GM12878 (cell line): ENCODE measurements at places on chromosomes 1 and 21. TPM values are rescaled to one million over a fixed set of nuclear protein-coding genes. Genes with fewer than 3 reads are reported as not detected.

DOCK7 gene
- 29.5 and 35.5 TPM in 2 replicates for total RNA-seq

DNA sequence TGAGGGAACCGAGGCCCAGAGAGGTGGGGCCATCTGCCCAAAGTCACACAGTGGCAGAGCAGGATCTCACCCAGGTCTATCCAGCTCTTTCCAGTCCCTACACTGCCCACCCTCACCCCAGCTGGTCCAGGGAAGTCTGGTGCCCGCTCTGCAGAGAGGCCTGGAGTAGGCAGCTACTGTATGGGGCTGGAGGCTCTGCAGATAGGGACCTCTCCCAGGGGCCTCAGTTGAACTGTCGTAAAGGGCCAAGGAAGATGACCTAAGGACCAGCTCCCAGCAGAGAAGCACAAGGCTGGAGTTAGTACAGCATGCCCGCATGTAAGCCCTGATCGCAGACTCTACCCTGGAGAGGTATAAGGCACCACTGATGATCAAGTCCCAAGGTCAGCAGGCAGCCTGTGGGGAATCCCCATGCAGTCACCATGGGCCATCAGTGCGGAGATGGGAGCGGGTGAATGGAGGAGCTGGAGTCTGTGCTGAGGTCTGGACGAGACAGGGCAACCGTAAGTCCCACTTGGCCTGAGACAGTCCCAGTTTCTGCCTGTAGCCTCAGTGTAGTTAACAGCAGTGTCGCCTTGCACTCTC lies 320.2 kb downstream of the MATN1 start:
- DNase-seq: no peak

GUCA2B gene
- not detected in 2 replicates for total RNA-seq

PRRX1 gene
- total RNA-seq: 2.0 and 2.8 TPM in 2 replicates

- no peak for DNase-seq
Observed at GRCh38 chr1:186765446-186765845, 63.3 kb upstream of the PLA2G4A start.

KCNJ9 gene
- total RNA-seq: not detected in 2 replicates

DNA sequence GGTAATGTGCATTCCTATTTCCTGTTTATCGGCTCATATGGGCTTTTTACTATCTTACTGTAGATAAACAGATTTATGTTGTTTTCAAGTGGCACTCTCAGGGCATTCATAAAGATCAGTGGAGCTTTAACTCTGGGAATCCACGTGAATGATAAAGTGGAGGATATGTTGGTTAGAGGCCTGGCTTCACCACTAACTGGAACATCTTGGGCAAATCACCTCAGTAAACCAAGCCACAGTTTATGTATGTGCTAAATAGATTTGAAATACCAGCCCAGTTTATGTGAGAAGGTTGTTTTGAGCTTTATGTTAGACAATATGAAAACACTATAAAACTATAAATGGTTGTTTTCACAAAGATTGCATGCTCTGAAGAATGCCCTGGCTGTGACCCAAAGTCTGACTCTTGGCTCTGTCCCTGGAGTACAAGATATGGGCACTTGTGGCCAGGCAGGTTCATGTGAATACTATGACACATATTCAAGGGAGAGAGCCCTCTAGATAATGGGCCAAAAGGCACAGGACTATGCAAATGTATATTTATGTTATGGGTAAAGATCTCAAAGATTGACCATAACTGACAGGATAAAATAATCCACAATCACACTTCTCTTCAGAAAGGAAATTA lies 36.7 kb downstream of the FAM163A start:
- no peak for DNase-seq

ELAPOR1 gene
- 0.21 TPM in 1 of 2 replicates, not detected in the other for total RNA-seq

- no peak for DNase-seq
Observed at GRCh38 chr1:54272772-54273091, 72.8 kb downstream of the MRPL37 start.

GRCh38 chr1:117215733-117216462 lies 5.2 kb upstream of the VTCN1 start:
- DNase-seq: no peak

- no peak for DNase-seq
Observed at GRCh38 chr1:206117151-206117948, at the start of gene AVPR1B. Gene AVPR1B (minus strand): TSS chr1:206117388. CDS start chr1:206116890, 498 bp downstream.

ITPKB gene
- total RNA-seq: 34.4 and 38.7 TPM in 2 replicates

GRCh38 chr1:3306583-3307291 lies 147.7 kb upstream of the ARHGEF16 start:
- DNase-seq: no peak

GRCh38 chr1:175520186-175520585 lies 223.2 kb downstream of the TNR start:
- no peak for DNase-seq

DNA sequence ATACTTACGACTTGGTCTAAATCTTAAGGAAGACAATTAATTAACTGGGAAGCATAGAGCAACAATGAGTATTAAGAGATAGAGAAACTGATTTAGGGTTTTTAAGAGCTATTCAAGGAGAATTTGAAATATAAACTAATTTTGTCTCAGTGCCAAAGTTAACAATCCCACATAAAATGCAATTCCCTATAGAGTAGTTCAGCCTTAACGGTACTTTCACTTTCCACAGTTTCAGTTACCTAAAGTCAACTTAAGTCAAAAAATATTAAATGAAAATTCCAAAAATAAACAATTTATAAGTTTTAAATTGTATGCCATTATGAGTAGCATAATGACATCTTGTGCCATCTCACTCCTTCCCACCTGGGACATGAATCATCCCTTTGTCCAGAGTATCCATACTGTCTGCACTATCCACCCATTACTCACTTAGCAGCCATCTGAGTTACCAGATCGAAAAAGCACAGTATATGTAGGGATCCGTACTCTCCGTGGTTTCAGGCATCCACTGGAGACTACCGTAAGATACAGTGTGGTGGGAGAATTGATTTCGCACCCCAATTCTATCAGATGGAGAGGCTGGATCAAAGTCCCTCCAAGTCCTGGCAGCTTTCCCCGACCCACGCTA lies 4.8 kb upstream of the SARS1 start:
- no peak for DNase-seq

ITSN1 gene
- 5.1 and 6.1 TPM in 2 replicates for total RNA-seq

GRCh38 chr1:225655509-225656258 lies 2.8 kb upstream of the ENAH start:
- no peak for DNase-seq

DNA sequence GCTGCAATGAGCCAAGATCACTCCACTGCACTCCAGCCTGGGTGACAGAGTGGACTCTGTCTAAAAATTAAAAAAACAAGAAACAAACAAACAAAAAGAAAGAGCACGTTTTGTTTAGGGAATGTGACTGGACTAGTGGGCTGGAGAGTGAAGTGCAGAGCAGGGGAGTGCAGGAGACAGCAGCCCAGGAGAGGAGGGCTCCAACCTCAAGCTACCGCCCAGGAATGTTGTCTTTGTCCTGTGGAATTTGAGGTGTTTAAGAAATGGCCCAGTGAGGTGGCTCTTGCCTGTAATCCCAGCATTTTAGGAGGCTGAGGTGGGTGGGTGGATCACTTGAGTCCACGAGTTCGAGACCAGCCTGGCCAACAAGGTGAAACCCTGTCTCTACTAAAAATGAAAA lies 42.4 kb upstream of the MTF2 start:
- no peak for DNase-seq

PAQR7 gene
- total RNA-seq: 8.1 and 8.8 TPM in 2 replicates

DNA sequence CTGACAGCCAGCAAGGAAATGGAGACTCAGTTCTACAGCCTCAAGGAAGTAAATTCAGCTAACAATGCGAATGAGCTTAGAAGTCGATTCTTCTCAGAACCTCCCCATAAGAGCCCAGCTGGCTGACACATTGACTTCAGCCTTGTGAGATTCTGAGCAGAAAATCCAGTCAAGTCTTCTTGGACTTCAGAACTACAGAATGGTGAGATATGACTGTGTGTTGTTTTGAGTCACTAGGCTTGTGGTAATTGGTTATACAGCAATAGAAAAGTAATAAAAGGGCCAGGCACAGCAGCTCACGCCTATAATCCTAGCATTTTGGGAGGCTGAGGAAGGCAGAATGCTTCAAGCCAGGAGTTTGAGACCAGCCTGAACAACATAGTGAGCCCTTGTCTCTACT lies 161.8 kb upstream of the IVNS1ABP start:
- DNase-seq: no peak

DNA sequence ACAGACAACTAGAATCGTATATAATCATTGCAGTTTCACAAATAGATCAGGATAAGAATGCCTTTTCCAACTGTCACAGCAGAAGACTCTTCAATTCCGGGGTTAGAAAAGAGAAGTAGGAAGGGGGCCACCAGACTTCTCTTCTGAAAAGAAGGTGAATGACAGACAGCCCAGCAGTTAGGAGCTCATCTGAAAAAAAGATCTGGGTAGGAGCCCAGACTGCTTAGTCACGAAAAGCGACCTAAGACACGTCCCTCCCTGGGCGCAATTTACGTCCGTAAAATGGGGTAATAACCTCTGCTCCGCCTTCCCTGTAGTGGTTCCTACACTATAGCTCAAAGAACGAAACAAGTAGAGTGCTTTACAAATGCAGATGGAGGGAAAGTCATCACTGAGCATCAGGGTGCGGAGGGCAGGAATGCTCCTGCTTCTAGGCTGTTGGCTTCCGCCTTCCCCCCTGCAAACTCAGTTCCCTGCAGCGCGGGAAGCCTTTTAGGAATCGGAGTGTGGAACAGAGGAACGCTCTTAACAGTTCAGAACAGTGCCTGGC lies 582 bp downstream of the ORC1 start:
- DNase-seq: peak; percentile 41

- DNase-seq: no peak
Observed at GRCh38 chr21:33896691-33897090, 18.9 kb downstream of the ATP5PO start.

- DNase-seq: no peak
Observed at GRCh38 chr1:111274653-111275052, 16.0 kb upstream of the CHIA start.

GRCh38 chr21:44657635-44658540 lies at the start of gene KRTAP12-3:
Gene KRTAP12-3 (plus strand): TSS chr21:44657932. CDS start chr21:44657980, 48 bp downstream.
- no peak for DNase-seq

SYCP1 gene
- total RNA-seq: not detected in 2 replicates

DNA sequence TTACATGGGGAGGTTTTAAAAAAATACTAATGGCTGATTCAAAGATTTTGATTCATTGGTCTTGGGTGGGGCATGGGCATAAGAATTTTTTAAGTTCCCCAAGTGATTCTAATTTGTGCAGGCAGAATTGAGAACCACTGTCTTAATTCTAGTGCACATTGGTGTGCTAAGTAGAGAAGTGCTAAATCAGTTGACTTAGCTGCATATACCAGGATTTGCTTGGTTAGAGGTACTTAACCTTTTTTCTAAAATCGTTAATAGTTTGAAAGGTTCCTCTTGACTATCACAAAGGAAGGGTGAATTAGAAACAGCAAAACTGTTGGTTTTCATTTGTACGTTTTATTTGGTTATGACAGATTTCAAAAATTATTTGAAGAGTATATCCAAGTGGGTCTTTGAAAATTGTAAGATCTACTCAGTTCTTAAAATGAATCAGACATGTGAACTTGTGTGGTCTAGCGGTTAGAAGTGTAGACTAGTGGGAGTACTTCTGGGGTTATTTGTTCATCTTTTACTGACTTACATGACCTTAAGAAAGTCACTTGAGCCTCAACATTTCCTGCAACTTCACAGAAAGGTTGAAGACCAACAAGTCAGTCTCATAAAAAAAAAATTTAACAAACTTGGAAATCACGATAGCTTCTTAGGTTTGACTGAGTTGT lies 66.7 kb downstream of the RPAP2 start:
- no peak for DNase-seq

DNA sequence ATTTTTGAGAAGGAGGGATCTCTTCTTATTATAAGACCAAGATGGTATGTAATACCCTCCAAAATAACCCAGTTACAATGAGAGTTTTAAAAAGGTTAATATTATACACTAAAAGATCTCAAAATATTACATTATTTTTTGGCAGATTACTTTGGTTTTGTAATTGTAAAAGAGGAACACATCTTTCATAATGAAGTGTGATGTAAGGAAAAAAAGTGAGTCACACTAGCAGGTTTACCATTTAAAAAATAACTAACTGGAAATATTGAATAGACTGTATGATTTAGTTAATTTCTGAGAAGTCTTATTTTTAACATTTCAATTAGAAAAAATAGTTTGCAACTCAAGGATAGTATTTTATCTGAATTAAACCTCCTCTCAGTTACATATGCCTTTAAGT lies 1.1 kb downstream of the F5 start:
- DNase-seq: no peak

KCNC4 gene
- 1.7 and 1.8 TPM in 2 replicates for total RNA-seq

SRSF10 gene
- total RNA-seq: 160 and 163 TPM in 2 replicates

DNA sequence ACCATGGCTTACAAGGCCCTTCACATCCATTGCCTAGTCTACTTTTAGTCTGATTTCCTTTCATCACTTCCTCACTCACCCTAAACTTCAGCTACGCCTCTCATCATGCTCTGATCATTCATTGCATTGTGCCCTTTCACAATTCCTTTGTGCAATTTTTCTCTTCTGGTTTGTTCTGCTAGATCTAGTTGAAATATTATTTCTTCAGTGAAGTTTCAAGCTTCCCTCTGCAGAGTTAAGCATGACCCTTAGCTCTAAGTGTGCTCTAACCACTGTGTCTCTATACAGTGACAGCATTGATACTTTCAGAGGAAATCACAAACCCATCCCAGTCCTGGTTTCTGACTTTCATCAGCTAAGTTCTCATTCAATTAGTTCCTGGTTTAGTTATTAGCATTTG lies 166.1 kb downstream of the PLA2G4A start:
- DNase-seq: no peak

NECTIN4 gene
- total RNA-seq: 4.0 and 5.6 TPM in 2 replicates

SPATA6 gene
- 0.13 TPM in 1 of 2 replicates, not detected in the other for total RNA-seq

- DNase-seq: no peak
Observed at GRCh38 chr1:226403201-226404034, 4.5 kb downstream of the PARP1 start.

- DNase-seq: no peak
Observed at GRCh38 chr21:45889256-45889655, 92.3 kb upstream of the COL6A1 start.

SYT2 gene
- not detected in 2 replicates for total RNA-seq

DNA sequence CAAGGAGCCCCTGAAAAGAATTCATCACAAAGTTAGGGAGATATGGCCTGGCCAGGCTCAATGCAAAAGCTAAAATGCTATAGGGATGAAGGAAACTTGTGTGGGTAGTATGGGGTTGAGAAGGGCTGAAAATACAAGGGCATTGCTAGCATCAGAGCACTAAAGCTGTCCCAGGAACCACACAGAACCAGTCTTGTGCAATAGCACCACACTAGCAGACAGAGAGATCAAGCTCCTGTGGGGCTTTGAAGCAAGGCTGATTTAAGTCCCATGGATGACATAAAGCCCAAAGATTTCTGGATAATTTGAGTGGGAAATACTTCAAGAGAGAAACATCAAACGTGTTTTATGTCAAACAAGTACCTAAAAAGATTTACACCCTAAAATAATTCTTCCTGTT lies 97.1 kb downstream of the VAV3 start:
- DNase-seq: no peak

TDRD5 gene
- total RNA-seq: not detected in 2 replicates

DNA sequence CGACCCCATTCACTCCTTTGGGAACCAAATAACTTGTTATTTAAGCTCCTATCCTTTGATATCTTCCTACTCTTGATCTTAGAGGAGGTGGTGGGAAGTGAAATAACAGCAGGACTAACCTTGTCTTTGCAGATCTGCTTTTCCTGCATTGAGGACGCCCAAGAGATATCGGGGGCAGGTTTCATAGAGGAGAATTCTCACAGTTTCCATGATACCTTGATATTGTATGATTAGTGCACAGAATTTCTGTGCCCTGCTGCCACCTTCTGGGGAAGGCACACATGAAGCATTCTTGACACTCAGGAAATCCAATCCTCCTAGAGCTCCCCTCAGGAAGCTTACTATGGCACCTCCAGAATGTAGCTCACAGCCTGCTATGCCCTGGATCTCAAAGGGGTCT lies 1.6 kb downstream of the CD1B start:
- no peak for DNase-seq

GRCh38 chr1:14183329-14183728 lies 415.2 kb upstream of the KAZN start:
- no peak for DNase-seq
